ENCODE measurements at places on chromosomes 1 and 21. TPM values are rescaled to one million over a fixed set of nuclear protein-coding genes. Genes with fewer than 3 reads are reported as not detected.

DNA sequence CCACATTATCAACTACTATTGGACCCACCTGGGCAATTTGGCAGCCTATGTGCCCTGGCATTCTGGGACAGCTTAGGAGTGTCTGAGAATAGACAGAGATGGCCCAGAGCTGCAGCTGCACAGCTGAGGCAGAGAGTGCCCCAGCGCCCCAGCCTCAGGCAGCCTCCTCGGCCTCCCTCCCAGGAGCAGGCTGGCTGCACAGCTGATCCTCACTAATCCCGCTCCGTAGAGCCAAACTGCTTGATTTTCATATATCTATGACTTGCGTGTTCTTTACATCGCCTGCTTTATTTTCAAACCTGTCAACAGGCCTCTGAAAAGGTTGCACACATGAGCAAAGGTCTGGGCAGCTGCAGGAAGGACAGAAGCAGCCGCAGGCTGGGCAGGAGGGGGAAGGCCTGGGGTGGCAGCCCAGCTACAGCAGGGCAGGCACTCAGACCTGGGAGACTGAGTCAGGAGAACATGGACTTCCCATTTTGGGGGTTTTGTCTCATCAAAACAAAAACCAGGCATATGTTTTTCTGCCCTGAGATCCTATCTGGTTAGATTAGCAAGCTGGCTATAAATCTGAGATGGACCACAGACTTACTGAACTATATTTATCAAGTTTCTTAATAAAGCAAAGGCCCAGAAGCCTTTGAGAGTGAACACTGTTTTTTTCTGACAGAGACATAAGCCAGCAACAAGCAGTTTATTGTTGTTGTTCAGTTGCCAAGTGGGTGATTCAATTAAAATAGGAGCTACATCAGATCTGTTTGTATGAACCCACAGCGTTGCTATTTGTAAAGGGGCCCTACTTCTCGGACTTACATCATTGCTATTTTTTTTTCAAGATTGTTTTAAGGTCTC is 301.8 kb upstream of the DUSP10 start:
- DNase-seq = no peak

GRCh38 chr1:58398714-58399113 is 147.8 kb downstream of the OMA1 start:
- no peak for DNase-seq

DNA sequence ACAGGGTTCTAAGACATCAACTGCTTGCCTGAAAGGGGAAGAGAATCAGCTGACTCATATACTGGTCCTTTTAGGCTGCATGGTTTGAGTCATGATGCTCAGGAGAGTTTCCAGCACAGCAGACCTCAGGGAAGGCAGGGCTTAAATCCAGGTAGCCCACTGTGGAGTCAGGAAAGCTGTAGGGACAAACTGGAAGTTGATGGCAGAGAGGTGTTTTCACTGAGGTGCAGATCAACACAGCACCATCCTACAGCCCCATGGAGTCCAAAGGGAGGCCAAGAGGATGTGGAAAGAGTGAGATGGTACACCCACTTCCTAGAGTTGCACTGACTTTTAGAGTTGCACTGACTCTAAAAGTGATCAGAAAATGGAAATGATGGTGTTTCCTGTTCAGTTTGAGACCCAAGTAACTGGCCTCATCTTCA is 252.4 kb upstream of the DUSP10 start:
- no peak for DNase-seq

DNA sequence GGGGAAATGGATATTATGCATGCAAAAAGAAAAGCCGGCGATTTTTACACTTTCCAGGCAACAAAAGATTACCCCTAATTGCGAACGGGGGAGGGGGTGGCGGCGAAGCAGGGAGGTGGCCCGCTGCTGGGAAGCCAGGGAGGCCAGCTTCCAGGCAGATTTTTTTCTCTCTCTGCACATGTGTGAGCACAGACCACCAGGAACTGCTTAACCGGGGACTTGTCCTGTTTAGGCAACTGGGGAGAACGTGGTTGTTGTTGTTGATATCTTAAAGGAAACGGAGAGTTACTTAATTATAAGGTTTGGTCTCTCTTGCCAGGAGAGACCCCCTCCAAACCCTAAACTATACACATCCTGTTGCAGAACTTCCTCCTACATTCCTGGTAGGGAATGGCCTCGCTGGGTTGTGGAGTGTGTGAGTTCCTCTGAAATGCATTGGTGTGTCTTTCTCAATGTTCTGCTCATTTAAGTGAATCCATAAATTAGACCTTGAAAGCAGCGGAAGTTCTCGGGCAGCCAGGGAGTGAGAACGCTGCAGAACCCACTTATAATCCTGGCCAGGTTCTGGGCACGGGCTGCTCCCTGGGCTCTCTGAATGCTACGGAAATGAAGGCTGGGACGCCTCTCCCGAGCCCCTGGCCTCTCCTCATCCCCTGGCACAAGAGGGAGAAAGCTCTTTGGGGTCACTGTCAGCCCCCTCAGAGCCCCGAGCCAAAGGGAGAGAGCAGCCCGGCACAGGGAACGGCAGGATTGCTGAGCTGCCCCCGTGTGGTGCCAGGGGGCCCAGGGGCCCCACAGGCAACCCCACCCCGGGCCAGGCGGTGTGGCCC is 250.0 kb downstream of the FOXD2 start:
- no peak for DNase-seq

GRCh38 chr1:8541961-8542521 is 224.1 kb downstream of the SLC45A1 start:
- DNase-seq = no peak

DNA sequence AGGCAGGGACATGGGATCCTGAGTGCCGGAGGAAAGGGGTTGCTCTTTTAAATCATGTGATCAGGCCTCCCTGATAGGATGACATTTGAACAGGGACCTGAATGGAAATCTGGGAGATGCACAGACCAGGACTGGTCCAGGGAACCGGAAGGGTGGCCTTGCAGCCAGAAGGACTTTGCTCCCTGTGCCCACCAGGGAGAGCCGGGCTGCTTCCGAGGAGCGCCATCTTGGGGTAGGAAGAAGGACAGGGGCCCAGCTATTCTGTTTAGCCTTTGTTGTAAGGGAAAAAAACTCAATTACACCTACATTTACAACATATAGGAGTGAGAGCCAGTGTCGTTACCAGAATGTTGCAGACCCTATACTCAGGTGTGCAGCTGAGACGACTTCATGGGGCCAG is 5.5 kb downstream of the KLHDC7A start:
- no peak for DNase-seq

DNA sequence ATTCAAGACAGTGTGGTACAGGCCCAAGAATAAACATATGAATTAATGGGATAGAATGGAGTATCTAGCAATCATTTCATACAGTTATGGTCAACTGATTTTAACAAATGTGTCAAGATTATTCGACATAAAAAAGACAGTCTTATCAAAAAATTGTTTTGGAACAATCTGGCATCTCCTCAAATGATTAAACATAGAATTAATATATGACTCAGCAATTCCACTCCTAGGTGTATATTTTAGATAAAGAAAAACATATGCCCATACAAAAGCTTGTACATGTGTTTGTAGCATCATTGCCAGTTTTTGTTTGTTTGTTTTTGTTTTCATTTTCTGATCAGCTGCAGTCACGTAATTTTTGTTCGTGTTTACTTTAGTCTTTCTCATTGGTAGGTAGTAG is 1188.3 kb downstream of the BRINP3 start:
- no peak for DNase-seq

GRCh38 chr1:21261551-21262292 is 28.5 kb downstream of the ECE1 start:
- DNase-seq = peak; percentile 50

GRCh38 chr1:3313576-3313950 is 140.9 kb upstream of the ARHGEF16 start:
- no peak for DNase-seq

DNA sequence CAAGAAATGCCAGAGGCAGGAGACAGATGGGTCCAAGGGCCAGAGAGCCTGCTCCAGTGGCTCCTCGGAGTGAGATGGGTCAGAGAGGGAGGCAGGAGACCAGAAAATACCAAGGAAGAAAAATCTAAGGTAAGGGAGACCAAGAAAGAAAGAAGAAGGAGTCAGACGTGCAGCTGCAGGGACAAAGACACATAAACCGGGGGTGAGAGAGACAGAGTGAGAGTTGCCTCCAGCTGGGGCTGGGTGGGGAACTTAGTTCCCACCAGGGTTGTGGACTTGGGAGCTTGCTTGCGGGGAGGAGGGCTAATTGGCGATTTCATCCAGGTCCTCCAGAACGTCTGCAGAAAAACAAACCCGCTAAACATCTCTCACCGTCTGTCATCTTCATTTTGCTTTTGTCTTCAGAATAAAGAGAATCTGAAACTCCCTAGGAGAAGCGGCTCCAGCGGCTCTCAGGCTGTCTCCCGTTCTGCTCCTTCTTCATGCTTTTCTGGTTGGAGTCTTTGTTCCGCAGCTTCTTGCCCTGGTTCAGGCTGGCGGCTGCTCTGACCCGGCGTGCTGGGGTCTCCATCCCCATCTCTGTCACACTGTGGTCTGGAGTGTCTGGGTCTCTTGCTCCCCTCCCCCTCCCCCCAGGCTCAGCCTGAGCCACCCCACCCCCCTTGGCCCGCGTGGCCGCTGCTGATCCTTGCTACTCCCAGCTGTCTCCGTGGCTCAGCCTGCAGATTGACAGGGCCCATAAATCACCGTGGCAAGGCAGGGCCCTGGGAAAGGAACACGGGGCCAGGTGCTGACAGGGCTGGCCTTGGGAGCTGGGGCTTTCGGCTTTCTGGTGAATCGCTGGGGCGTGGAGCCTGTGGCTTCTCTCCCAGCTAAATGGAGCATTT is 66.6 kb downstream of the UBIAD1 start:
- no peak for DNase-seq

DNA sequence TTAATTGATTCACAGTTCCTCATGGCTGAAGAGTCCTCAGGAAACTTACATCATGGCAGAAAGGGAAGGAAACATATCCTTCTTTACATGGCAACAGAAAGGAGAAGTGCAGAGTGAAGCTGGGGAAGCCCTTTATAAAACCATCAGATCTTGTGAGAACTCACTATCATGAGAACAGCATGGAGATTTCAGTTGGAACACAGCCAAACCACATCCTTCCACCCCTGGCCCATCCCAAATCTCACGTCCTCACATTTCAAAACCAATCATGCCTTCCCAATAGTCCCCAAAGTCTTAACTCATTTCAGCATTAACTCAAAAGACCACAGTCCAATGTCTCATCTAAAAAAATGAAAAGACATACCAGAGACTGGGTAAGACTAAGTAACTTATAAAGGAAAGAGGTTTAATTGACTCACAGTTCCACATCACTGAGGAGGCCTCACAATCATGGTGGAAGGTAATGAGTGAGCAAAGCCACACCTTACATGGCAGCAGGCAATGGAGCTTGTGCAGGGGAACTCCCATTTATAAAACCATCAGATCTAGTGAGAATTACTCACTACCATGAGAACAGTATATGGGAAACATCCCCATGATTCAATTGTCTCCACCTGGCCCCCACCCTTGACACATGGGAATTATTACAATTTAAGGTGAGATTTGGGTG is 105.2 kb downstream of the MRPL39 start:
- peak; percentile 94 for DNase-seq

- DNase-seq = no peak
Observed at GRCh38 chr1:97826820-97827219, 94.0 kb downstream of the DPYD start.

DNA sequence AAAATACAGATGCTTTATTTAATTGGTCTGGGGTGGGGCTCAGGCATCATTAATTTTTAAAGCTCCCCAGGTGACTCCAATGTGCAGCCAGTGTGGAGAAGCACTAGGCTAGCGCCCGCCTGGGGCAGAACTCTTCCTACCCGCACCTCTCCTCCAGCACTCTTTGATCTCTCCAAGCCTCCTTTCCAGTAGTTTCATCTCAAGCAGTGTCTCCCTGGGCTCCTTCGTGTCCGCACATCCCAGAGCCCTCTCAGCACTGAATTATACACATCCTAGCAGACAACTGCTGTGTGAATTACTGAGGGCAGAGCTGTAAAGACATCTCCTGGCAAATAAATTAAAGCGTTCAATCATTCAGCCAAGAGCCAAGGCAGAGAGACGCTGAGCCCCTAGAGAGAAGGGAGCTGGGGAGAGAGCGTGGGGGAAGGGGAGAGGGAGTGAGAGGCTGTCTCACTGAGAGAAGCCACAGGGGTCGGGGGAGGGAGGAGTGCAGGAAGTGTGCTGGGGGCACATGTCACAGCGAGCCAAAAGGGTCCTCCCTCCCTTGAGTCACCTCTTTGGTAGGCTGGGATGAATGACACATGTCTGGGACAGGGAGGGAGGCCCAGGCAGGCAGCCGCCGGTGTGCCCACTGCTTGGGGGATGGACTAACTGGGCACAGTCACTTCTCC is 21.0 kb upstream of the PARP1 start:
- no peak for DNase-seq

- DNase-seq = no peak
Observed at GRCh38 chr1:58939146-58939545, 155.3 kb upstream of the JUN start.

GRCh38 chr1:22044690-22045420 is 7.7 kb upstream of the CDC42 start:
- DNase-seq = no peak

DNA sequence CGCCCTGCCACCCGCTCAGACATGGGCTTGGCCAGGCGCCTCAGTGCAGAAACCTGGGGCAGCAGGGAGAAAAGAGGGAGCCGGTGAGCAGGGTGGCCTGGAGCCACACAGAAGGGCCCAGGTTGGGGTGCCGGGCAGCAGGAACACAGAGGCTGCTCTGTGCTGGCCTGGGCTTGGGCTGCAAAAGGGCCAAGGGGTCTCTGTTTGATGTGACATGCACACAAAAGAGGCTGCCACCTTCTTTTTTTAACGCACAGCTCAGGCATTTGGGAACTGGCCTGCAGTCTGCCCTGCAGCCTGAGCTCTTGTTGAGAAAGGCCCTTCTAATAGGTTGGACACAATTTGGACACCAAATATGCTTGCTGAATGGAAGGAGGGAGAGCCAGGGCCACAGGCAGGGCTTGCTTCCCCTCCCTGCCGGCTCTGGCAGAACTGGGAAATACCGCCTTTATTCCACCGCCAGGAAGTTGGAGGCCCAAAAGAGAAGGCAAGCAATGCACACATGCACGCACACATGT is 32.4 kb downstream of the KIF21B start:
- DNase-seq = no peak

- no peak for DNase-seq
Observed at GRCh38 chr1:69070660-69071373, 496.9 kb upstream of the LRRC7 start.

DNA sequence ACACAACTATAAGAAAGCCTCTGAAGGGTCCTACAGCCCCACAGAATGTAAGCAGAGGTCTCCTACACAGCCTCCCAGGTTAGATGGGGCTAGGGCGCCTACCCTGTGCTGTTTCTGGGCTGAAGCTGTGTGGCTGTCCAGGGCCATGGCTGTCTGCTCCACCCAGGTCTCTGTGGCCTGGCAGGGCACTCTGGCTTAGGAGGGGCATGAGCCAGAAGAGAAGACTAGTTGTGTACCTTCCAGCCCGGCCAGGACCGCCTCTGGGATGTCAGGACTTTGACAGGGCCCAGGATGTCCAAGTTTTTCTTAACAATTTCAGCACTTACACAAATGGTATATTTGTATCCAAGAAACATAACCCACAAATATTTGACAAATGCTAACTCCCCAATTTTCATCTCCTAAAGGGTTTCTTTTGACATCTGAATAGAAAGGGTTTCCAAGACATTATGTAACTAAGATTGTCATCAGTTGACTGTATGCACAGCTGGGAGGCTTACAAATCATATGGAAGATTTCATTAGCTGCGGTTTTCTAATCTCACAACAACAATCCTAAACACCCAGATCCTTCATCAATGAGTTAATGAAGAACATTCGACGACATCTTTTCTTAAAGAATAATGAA is 80.5 kb downstream of the HSF2BP start:
- DNase-seq = no peak

Gene IRF6
- total RNA-seq = 43.8 TPM

Gene HIPK1
- 19.2 TPM for total RNA-seq

Gene SLFNL1
- not detected for total RNA-seq

Gene SASS6
- total RNA-seq = 8.2 TPM

Gene RGS18
- total RNA-seq = not detected

Gene TSPEAR
- total RNA-seq = not detected

Data from epithelial cell of proximal tubule (primary cell).